ENCODE measurements at places on chromosomes 1 and 21.

- no peak for DNase-seq
Observed at GRCh38 chr1:63775418-63776127, 1.8 kb downstream of the ROR1 start.

DNA sequence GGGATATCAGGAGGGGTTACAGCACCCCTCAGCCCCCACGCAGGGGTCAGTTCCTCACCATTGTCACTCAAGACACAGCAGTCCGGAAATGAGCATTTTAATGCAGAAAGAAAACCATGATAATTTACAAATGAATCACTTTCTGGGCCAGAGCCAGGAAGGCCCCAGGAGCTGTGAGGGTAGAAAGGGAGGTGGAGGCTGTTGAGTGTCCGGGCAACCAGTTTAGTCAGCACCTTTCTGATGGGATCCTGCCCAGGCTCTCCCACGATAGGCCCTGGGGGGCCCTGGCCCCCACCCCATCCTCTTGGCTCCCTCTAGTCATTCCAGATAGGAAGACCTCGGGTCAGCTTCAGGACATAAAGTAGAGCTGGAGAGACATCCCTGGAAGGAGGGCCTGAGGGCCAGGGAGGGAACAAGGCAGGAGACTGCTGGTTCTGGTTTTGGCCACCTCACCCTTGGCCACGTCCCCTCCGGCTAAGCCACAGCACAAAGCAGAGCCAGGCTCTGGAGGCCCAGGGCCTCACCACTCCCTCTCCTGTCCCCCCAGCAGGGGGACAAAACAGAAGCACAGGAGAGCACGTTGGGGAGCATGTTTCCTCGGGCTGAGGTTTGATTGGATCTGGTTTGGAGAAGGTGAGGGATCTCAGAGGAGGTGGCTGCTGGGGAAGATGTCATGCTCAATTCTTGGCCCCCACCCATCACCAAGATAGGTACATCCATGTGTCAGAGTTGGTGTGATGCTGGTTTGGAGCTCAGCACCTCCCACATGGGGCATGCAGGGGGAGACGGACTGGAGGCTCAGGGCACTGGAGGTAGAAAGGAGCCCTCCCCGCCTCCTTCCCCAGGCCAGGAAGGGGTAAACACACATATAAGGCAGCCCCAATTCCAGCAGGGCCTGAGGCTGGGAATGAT is 20.6 kb downstream of the ETNK2 start:
- DNase-seq = no peak

GRCh38 chr1:114108751-114109255 is 44.9 kb downstream of the SYT6 start:
- DNase-seq = no peak

- no peak for DNase-seq
Observed at GRCh38 chr1:226111883-226112261, 49.4 kb downstream of the H3-3A start.
